Stimulated activated CD8-positive, alpha-beta memory T cell treated with anti-CD3 and anti-CD28 coated beads, Interleukin-7, amount 100 ng/mL, for 1 hour (primary cell): ENCODE measurements at places on chromosomes 11 and 22.

GRCh38 chr11:27028561-27028965 lies 12.1 kb upstream of the BBOX1 start:
- no peak for DNase-seq

DNA sequence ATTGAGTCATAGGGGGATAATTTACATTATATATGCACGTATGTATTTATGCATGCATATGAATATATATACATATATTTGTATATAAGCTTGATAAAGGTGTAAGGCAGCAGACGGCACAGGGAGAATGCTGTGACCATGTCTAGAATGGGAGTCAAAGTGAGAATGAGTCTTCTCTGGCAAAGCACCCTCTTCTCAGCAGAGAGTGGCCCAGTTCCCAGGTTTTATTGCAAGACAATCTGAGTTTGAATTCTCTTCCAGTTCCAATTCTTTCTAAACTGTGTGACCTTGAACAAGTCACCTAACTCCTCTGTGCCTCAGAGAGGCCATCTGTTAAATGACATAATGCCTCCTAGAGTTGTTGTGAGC lies 13.8 kb downstream of the EHF start:
- no peak for DNase-seq

- no peak for DNase-seq
Measured at GRCh38 chr22:30408388-30409102, 11.7 kb downstream of the SEC14L2 start.

DNA sequence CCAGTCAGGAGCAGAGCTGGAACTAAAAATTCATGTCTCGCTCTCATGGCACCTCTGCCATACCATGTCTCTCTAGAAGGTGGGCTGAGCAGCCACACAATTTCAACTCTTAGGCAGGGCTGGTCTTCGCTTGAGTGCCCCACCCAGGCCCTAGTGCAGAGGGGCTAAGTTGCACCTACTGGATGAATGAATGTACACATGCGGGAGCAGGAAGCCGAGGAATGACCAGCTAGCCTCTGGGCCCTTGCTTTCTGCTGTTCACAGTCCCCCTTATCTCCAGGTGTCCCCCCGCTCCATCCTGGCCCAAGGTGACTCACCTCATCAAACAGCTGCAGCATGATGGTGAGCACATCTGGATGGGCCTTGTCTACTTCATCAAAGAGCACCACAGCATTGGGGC lies 57.5 kb upstream of the PHOX2A start:
- no peak for DNase-seq

DNA sequence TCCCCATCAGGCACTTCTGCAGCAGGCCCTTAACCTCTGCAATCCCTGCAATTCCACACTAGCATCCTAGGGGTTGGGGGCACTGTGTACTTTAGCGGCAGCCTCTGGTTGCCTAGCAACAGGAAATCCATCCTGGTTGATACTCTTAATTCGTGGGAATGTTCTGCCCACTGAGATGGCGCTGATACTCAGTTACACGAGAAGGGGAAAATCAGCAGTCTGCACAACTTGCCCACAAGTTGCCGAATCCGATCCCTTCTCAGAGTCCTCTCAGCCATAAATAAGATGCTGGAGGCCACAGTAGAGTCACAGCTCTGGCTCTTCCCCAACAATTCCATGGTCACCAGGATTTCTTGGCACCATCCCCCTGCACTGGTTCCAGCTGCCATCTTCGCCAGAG lies 57.6 kb upstream of the CRYBB3 start:
- no peak for DNase-seq

- DNase-seq: no peak
Measured at GRCh38 chr11:1785749-1786413, 22.2 kb upstream of the CTSD start.

DNA sequence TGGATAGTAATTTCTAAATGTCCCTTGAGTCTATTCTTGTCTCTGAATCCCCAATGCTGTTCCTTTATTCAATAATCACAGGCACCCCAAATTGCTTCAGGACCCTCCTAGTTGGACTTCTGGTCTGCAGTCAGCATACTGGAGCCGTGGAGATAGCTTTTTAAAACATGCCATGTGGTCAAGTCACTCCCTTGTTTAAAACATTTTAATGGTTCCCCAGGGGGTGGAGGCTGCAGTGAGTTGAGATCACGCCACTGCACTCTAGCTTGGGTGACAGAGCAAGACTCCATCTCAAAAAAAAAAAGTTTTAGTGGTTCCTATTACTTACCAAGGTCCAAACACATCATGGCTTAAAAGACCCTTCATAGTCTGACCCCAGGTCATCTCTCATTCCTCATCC lies 220.3 kb downstream of the ADAMTS15 start:
- no peak for DNase-seq
